Endothelial cell (in vitro differentiated cells): ENCODE measurements at places on chromosomes 16 and 17.

DNA sequence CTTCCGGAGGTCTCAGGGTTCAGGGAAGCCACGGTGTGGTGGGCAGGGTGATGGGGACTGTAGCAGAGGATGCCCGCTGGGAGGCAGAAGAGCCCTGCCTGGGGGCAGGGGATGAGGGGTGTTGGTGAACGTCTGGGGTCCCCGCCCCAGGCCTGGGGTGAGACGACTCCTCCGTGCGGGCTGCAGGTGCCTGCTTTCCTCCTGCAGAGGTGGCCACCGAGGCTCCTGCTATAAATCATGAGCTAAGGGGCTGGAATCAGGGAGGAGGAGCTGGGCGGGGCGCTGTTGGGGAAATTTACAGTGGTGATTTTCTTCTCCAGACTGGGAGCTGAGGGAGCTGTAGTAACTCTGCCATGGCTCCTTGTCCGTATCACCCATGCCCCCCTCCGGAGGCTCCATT lies 167.0 kb downstream of the MRM1 start:
- no peaks in the 10 kb centered on the region for H3K27me3 ChIP-seq
- no peak overlapping the region for H3K4me3 ChIP-seq
- DNase-seq = no peak
- peaks cover 3% of the 10 kb centered on the region for H3K4me1 ChIP-seq
- no peaks in the 10 kb centered on the region for H3K36me3 ChIP-seq
- no peak overlapping the region for H3K27ac ChIP-seq

GRCh38 chr16:78552106-78552675 lies 452.7 kb downstream of the WWOX start:
- no peaks in the 10 kb centered on the region for H3K4me1 ChIP-seq
- no peak overlapping the region for H3K4me3 ChIP-seq
- no peaks in the 10 kb centered on the region for H3K36me3 ChIP-seq
- DNase-seq = no peak
- H3K27ac ChIP-seq = no peak overlapping the region
- H3K27me3 ChIP-seq = peaks cover 2% of the 10 kb centered on the region

DNA sequence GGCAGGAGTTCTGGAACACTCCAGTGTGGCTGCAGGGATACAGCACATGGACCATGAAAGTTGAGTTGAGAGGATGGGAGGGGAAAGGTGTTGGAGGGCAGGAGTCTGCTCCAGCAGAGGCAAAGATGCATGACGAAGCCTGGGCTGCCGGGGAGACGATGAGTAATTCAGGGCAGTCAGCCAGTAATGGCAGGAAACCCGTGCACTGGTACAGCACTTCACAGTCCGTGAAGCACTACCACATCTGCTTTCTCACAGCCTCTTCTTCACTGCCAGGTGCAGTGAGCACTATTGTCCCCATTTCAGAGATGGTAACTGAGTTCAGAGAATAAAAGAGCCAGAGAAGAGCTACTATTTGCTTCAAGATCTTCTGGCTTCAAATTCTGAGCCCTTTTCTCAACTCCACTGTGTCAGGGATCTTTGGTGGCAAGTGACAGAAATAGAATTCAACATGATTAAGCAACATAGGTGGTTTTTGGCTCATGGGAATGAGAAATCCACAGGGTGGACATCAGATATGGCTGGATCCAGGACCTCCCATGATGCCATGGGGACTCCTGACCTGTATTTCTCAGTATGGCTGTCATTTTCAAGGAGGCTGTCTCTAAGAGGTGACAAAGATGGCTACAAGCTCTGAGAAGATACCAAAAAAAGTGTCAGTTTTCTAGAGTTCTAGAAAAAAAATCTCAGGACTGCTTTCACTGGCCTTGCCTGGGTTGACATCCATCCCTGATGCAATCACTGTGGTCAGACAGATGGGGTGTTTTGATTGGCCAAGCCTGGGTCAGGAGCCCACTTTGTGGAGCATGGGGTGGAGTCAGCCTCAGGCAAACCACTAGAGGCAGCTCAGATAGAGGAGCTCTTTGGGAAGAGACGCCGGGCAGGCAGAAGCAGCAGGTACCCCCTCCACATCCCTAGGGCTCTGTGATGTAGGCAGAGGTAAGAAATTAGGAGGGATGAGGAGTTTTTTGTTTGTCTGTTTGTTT lies 24.7 kb downstream of the IL21R start:
- H3K27me3 ChIP-seq = no peaks in the 10 kb centered on the region
- no peak overlapping the region for H3K27ac ChIP-seq
- no peaks in the 10 kb centered on the region for H3K4me1 ChIP-seq
- H3K4me3 ChIP-seq = no peak overlapping the region

GRCh38 chr17:4566785-4567184 lies 6.4 kb upstream of the GGT6 start:
- H3K4me3 ChIP-seq = no peak overlapping the region
- H3K27ac ChIP-seq = no peak overlapping the region
- no peaks in the 10 kb centered on the region for H3K36me3 ChIP-seq
- DNase-seq = peak; percentile 70
- H3K27me3 ChIP-seq = peaks cover 6% of the 10 kb centered on the region
- H3K4me1 ChIP-seq = peaks cover 13% of the 10 kb centered on the region

- peak; percentile 31 for DNase-seq
- H3K4me3 ChIP-seq = peak overlapping the region; percentile 96
- H3K27me3 ChIP-seq = peaks cover 11% of the 10 kb centered on the region
- no peaks in the 10 kb centered on the region for H3K36me3 ChIP-seq
Measured at GRCh38 chr17:28317966-28318758, 838 bp upstream of the TMEM97 start.

DNA sequence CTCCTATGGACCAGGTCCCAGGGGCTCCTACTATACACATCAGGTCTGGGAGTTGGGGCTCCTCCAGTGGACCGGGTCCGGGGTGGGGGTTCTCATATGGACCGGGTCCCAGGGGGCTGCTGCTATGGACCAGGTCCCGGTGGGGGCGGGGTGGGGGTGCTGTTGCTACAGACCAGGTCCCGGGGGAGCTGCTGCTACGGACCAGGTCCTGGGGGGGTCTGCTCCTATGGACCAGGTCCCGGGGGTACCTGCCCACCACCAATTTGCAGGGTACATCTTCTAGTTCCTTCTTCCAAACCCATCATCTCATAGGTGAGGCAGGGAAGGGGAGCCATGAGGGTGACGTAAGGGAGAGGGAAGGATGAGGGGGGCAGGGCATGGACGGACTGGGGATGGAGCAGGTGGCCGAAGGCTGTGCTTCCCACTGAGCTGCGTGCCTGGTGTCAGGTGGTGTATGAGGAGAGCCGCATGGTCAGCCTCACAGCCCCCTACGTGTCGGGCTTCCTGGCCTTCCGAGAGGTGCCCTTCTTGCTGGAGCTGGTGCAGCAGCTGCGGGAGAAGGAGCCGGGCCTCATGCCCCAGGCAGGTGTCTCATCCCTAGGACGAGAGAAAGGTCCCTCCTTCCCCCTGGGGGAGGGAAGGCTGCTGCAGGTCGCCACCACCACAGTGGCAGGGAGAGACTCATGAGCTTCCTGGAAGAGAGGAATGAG lies 6.6 kb downstream of the ENDOV start:
- H3K27ac ChIP-seq = no peak overlapping the region
- DNase-seq = no peak
- peaks cover 16% of the 10 kb centered on the region for H3K4me1 ChIP-seq
- peaks cover 21% of the 10 kb centered on the region for H3K36me3 ChIP-seq
- no peak overlapping the region for H3K4me3 ChIP-seq

- no peaks in the 10 kb centered on the region for H3K4me1 ChIP-seq
- DNase-seq = no peak
- no peak overlapping the region for H3K4me3 ChIP-seq
- no peaks in the 10 kb centered on the region for H3K27me3 ChIP-seq
Measured at GRCh38 chr16:27526180-27526579, 23.5 kb downstream of the GTF3C1 start.

DNA sequence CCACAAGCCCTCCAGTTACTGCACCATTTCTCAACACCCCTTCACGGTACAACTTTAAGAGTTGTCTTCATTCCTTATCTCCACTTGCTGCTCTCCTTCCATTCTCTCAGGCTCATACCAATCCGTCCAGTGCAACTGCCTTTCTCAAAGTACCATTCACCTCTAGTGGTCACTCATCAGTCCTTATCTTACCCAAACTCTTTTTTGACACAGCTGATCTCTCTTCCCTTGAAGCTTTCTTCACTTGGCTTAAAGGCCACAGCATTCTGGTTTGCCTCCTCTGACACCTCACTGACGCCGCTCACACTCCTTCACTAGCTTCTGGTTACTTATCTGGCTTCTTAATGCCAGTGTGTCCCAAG lies 24.9 kb downstream of the UBE2G1 start:
- H3K27me3 ChIP-seq = no peaks in the 10 kb centered on the region
- no peak for DNase-seq
- no peak overlapping the region for H3K4me3 ChIP-seq
- no peaks in the 10 kb centered on the region for H3K4me1 ChIP-seq
- no peak overlapping the region for H3K27ac ChIP-seq
